ENCODE measurements at places on chromosomes 2 and 18. TPM values are rescaled to one million over a fixed set of nuclear protein-coding genes. Genes with fewer than 3 reads are reported as not detected.

DNA sequence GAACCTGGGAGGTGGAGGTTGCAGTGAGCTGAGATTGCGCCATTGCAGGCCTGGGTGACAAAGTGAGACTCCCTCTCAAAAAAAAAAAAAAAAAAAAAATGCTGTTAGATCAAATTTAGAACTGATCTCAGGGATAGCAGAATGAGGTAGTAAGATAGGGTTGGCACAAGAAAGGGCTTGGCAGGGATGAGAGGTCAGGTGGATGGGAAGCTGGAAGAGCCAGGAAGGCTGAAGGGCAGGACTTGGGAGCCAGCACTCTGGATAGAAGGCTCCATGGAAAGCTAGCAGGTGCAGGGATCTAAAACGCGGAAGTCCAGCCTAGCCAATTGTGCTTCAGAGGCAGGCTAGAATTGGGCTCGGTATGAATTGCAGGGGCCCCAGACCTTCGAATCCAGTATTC is 250.9 kb upstream of the SP5 start:
- DNase-seq = no peak

DNA sequence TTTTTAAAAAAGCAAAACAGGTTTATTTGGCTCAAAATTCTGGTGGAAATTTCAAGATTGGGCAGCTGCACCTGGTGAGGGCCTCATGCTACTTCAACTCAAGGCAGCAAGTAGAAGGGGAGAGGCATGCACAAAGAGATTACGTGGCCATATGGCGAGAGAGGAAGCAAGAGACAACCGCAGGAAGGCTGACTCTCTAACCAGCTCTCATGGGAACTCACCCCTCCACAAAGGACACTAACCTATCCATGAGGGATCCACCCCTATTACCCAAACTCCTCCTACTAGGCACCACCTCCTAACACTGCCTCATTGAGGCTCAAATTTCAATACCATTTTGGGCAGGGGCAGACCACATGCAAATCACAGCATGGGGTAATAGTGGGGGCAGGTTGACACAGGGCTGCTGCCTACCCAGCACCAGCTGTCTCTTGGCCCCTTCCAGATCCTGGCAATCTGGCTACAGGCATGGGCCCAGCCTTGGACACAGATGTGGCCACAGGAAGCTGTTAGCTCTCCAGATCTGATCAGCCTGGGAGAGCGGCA is 2.0 kb upstream of the CAPN10 start:
- no peak for DNase-seq

Gene IL18R1
- 16.0 TPM for polyA plus RNA-seq

Gene EHD3
- 4.3 TPM for polyA plus RNA-seq

- no peak for DNase-seq
These were observed 1150.0 kb downstream of the RPIA start for GRCh38 chr2:89841476-89841840.

DNA sequence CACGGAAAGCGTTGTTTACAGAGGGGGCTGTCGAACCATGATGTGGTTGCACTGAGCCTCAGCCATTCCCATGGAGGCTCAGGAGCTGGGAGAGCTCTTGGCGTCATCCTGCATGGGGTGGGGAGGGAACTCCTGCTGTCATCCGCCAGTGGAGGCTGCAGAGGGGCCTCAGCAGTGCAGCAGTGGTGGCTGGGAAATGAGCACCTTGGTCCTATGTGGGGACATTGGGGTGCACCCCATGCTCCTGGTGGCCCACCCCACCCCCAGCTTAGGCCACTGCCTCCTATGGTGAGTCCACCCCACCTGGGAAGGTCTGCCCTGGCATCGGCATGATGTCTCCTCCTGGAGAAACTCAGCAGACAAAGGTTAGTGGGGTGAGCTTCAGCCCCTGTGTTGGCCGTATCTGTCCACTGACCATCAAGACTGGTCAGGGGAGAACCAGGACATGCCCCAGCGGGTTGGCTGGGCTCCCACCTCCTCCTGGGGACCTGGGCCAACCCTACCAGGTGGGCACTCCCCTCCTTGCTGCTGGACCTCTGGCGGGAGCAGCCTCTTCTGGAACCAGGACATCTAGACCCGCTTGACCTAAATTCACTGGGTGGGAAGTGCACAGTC is 67.8 kb upstream of the HDAC4 start:
- no peak for DNase-seq

GRCh38 chr2:238696786-238697185 is 151.1 kb upstream of the TWIST2 start:
- DNase-seq = no peak

GRCh38 chr2:234211797-234212196 is 161.3 kb downstream of the SPP2 start:
- no peak for DNase-seq

DNA sequence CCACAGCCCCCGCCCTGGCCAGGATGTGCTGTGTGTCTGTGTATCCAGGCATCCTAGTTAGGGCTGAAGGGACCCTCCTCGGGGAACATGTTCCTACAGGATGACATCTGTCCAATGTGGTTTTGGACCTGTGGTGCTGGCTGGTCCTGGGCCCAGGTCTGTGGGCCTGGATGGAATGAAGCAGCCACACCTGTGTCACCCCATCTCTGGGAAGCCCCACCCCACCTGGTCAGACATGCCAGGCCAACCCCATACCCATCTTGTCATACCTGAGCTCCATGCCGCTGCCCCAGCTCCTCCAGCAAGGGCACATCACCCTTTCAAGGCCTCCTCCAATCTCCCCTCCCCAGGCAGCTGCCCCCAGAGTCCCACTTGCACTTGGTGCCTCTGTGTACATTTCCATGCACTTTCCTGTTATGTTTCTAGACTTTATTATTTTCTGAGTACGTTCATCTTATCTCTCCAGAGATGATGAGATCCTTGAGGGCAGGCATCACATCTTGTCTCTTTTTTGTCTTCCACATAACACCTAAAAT is 24.1 kb upstream of the PLB1 start:
- no peak for DNase-seq

GRCh38 chr2:23621616-23622015 is 236.6 kb downstream of the KLHL29 start:
- no peak for DNase-seq

DNA sequence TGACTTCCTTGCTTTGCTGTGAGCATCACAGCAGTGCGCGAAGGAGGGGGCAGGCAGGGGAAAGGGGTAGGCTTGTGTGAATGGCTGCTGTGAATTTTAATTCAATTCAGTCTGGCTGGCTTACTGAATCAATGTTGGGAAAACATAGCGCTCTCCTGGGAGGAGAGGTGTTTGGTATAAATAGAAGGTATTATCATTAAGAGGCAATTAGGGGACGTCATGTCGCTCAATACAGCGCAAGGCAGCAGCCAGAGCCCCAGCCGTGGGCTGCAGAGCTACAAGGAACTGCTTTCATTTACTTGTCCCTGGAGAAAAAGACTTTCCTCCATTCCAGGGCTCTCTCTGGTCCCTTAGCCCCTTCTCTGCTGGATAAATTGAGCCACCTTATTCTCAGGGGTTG is 181.4 kb upstream of the MSH6 start:
- no peak for DNase-seq

Gene OTOF
- 0.03 TPM for polyA plus RNA-seq
